RWPE1 (cell line): ENCODE measurements at places on chromosomes 3 and 15.

GRCh38 chr3:119930286-119930685 is 148.4 kb downstream of the NR1I2 start:
- DNase-seq: no peak

DNA sequence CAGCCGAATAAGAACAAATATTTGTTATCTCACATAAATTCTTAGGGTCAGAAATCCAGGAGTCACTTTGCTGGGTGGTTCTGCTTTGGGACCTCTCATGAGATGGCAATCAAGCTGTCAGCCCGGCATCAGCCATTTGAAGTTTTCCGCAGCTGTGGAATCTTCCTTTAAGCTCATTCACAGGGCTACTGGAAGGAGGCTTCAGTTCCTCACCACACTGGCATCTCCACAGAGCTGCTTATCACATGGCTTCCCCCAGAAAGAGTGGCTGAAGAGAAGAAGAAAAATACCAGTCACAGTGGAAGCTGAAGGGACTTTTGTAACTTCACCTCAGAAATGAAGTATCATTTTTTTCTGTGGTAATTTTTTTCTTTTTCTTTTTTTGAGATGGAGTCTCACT is 267.7 kb downstream of the CHL1 start:
- DNase-seq: no peak

GRCh38 chr3:159726231-159726964 is 262.2 kb upstream of the IL12A start:
- peak; percentile 83 for DNase-seq

GRCh38 chr3:82505079-82505756 is 743.8 kb upstream of the GBE1 start:
- no peak for DNase-seq

- DNase-seq: no peak
Observed at GRCh38 chr3:183230826-183231225, 22.2 kb upstream of the B3GNT5 start.

DNA sequence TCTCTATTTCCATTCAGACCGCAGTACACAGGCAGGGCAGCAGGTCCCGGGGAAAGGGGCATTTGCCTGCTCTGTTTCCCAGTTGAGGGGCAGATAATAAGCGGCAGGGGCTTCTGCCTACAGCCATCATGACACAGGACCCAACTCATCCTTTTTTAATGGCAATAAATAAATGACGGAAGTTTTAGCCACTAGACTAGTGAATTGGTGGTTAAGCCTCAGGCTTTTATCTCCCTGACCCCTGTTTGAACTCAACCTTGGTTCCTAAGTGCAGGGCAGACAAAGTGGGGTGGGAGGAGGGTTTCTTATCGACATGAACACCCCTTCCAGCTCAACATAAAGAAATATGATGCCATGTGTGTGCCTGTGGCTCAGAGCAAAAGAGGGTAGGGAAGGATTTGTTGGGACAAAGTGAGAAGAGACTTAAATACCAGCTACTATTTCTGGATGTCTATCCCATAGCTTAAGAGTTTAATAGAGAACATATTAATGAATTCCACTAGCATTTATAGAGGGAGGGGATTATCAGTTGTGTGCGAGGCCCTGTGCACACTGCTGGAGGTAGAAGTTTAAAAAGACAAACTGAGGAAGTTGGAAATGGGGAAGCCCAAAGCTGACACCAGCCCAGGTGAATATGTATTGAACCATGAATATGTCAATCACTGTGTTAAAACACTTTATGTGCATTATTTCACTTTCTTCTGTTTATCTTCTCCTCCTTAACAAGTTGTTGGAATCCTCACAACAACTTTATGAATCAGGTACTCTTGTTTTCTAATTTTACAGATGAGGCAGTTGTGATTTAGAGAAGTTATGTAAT is 939.4 kb downstream of the MCTP2 start:
- DNase-seq: no peak

GRCh38 chr3:188156056-188156455 is 2.1 kb downstream of the LPP start:
- no peak for DNase-seq

DNA sequence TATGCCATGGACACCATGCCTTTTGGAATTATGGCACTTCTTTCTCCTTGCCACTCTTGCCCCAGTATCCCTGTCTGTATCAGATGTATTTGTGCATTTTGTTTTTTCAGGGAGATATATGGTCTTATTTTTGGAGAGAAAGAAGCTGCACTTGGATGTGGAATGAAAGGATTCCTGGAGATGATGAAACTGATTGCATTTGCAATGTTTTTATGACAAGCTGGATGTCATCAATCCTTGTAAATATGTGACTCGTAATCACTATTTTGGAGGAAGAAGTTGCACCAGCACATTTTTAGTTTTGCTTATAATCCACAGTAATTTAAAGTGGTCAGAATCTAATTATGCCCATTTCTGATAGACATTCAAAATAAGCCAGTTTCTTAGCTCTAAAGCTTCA is 165.0 kb downstream of the NR1D2 start:
- no peak for DNase-seq

DNA sequence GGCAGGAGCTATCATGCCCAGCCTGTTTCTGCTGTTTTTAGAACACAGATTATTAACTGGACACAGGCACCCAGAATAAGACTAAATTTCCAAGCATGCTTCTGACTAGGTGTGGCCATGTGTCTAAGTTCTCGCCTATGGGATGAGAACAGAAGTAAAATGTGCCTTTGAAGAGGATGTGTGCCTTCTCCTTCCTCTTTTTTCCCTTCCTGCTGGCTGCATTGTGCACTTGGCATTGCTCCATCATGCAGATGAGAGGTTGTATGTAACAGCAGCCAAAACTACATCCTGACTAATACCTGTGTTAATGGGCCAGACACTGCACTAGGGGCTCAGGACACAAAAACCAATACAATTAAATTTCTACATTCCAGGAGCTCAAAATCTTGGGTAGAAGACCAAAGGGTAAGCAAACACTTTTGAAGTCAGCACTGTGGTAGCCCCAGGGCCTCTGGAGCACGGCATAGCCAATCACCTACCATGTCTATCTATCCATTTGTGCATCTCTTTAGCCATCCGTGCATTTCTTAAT is 40.9 kb upstream of the RNU6-1 start:
- DNase-seq: peak; percentile 36

GRCh38 chr3:100662113-100662823 is 47.0 kb upstream of the TFG start:
- peak; percentile 4 for DNase-seq

GRCh38 chr3:18098960-18099587 is 326.1 kb downstream of the SATB1 start:
- DNase-seq: peak; percentile 89

GRCh38 chr3:133457025-133457424 is 57.2 kb downstream of the BFSP2 start:
- no peak for DNase-seq

DNA sequence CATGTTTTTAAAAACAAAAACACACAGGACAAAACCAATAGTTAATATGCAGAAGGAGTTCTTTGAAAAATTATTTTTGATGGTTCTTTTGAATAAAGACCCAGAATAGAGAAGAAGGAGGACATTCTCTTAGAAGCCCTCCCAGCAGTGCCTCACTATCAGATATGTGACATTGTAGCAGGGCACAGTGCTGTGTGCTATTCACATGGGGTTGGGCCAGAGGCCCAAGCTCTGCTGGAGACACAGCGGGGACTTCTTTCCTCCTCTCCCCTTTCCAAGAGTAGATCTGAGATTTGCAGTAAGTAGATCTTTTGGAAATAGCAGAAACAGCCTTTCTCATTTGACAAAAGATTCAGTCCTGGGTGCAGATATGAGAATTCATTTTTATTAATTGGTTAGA is 6.3 kb downstream of the GYG1 start:
- no peak for DNase-seq

GRCh38 chr3:124584552-124585391 is 145.5 kb upstream of the UMPS start:
- DNase-seq: peak; percentile 57

DNA sequence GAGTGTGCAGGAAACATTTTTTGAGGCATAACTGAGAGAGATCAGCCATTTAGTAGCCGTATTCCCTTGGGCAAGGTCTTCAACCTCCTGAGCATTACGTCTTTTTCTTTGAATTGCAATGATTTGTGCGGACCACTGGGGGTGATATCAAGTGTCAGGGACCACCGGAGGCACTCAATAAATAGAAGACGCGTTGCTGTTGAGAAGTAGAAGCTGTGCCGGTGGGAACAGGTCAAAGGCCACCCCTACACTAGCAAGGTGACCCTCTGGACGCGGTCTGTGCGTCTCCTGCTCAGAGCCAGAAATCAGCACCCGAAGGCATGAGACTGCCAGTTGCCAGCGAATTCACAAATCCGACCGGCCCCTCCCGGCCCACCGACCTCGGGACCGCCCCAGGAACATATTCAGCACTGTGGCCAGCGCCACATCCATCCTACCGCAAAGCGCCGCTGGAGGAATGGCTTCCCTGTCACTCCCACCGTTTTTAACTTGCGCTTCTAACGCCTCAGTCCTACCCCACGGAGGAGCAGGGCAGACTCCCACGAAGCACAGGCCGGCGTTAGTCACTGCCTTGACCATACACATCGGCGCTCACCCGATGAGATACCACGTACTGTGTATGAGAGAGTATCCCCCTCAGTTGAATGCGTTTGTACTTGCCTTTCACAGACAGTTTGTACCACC is 1.4 kb upstream of the GHSR start:
- peak; percentile 41 for DNase-seq

DNA sequence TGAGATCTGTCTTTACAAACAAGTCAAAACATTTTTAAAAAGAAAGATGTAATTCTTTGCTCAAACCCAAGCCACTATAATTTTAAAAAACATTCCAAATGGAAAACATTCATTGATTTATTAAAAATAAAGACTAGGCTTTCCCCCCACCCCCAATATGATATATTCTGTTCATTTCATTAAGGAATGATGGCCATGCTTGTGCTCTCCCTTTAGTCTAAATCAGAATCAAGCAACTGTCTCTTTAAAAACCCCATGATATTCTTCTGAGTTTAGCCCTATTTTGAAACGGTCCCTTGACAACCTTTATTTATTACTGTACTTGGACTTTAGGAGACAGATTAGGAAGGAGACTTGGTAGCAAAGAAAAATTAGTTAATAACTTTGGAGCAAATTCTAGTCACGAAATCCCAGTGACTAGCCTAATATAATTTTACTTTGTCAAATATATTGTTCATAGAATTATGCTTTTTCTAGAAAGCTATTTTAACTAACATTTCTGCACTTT is 38.4 kb downstream of the TSC22D2 start:
- DNase-seq: no peak

DNA sequence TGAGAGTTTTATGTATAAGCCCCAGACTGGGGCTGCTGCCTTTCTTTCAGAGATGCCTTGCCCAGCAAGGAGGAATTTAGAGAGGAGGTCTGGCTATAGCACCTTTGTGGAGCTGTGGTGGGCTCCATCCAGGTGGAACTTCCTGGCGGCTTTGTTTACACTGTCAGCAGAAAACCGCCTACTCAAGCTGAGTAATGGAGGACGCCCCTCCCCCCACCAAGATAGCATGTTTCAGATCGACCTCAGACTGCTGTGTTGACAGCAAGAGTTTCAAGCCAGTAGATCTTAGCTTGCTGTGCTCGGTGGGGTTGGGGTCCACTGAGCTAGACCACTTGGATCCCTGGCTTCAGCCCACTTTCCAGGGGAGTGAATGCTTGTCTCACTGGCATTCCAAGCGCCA is 155.6 kb downstream of the STXBP5L start:
- no peak for DNase-seq

- DNase-seq: peak; percentile 10
Observed at GRCh38 chr3:23830869-23831484, 25.2 kb downstream of the UBE2E1 start.

DNA sequence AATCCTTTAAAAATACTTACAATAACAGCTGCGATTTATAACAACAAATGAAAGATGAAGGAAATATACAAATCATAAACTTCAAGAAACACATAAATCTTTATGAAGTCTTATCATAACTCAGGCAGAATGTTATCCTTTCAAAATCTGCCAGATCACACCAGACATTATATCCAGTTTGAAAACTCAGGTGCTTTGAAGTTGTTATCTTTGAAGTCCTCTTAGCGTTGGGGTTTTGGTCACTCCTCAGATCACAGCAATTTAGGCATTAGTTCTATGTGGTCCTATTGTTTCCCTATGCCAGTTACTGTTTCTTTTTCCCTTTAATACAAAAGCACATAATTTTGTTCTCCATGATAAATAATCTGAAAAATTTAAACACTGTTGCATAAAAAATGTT is 934.6 kb downstream of the EPHA3 start:
- no peak for DNase-seq

DNA sequence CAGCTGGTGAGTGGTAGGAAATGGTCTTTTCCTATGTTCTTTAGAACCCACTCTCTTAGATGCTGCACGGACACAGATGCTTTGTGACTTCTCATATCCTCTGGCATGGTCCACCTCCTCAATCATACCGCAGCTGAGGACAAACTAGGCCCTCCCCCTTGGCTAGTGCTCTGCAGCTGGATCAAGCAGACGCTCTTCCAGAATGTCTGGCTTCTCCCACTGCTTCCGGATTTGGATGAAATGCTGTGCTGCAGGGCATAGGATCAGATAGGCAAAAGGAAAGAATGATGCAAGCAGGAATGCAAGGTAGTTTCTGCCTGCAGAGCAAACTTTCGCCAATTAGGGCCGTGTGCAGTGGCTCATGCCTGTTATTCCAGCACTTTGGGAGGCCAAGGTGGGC is 75.7 kb upstream of the SLC4A7 start:
- DNase-seq: peak; percentile 21
